ENCODE measurements at places on chromosomes 5 and 9. TPM values are rescaled to one million over a fixed set of nuclear protein-coding genes. Genes with fewer than 3 reads are reported as not detected.

DNA sequence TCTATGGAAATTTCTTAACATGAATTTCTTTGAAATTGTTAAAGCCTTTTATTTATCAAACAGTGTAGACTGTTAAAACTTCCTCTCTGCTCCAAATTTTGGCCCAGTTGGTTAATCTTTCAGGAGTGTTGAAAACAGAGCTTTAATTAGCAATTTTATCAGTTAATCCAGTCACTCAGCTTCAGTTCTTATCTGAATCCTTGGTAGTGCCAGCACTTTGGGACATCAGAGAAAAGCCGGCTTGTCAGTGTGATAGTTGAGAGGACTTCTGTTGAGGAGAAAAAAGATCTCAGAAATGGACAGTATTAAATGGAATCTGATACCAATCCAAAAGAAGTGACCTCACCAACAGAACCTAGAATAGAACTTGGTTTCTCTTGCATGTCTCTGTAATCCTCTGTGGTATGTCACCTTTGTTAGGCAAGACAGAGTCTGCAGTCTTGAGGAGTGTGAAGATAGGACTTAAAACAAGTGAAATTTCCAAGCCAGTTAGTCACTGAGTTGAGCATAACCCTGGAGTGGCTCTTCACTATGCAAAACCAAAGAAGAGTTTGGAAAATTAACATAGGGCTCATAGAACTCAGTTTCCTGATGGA, 251.8 kb downstream of the NNT start:
- no peak overlapping the region for H3K27ac ChIP-seq
- no peaks in the 10 kb centered on the region for H3K36me3 ChIP-seq
- H3K4me1 ChIP-seq: no peaks in the 10 kb centered on the region
- no peak overlapping the region for H3K4me3 ChIP-seq
- DNase-seq: no peak

- H3K4me3 ChIP-seq: no peak overlapping the region
- no peaks in the 10 kb centered on the region for H3K36me3 ChIP-seq
- no peak for DNase-seq
- no peaks in the 10 kb centered on the region for H3K4me1 ChIP-seq
- H3K27me3 ChIP-seq: no peaks in the 10 kb centered on the region
Measured at GRCh38 chr5:133290669-133291240, 238.9 kb downstream of the HSPA4 start.

DNA sequence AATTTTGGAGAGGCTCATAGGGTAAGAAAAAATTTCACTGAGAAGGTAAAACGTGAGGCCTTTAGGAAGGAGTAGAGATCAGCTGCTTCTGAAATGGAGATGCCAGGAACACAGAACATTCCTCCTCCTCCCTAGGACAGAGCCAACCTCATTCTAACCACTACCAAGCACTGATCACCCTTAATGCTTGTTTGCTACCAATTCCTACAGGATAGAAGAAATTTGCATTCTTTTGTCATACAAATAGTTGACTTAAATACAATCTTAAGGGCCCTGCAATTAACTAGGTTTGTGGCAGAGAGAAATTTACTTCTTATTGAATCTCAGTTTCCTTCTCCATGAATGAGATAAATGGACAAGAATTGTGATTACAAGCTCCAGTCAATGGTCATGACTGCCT, 780.2 kb upstream of the WWC1 start:
- no peak overlapping the region for H3K4me3 ChIP-seq
- H3K27me3 ChIP-seq: no peaks in the 10 kb centered on the region
- H3K27ac ChIP-seq: no peak overlapping the region
- no peak for DNase-seq
- no peaks in the 10 kb centered on the region for H3K36me3 ChIP-seq

GRCh38 chr9:109755040-109755439, 25.0 kb upstream of the PALM2AKAP2 start:
- H3K4me3 ChIP-seq: no peak overlapping the region
- H3K27ac ChIP-seq: no peak overlapping the region
- H3K4me1 ChIP-seq: no peaks in the 10 kb centered on the region
- no peaks in the 10 kb centered on the region for H3K36me3 ChIP-seq
- no peak for DNase-seq

DNA sequence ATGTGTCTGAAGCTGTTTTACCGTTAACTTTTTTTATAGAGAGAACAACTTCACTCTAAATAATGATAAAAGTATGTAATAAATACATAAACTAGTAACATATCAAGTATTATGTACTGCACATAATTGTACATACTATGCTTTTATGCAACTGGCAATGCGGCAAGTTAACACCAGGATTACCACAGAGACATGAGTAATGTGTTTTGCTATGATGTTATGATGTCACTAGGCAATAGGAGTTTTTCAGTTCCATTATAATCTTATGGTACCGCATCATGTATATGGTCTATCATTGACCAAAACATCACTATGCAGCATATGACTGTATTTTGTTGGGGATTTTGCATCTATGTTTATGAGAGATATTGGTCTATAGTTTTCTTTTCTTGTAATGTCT, 326.4 kb upstream of the TARS1 start:
- H3K4me1 ChIP-seq: no peaks in the 10 kb centered on the region
- H3K36me3 ChIP-seq: no peaks in the 10 kb centered on the region
- no peak overlapping the region for H3K4me3 ChIP-seq
- no peak overlapping the region for H3K27ac ChIP-seq
- no peak for DNase-seq

DNA sequence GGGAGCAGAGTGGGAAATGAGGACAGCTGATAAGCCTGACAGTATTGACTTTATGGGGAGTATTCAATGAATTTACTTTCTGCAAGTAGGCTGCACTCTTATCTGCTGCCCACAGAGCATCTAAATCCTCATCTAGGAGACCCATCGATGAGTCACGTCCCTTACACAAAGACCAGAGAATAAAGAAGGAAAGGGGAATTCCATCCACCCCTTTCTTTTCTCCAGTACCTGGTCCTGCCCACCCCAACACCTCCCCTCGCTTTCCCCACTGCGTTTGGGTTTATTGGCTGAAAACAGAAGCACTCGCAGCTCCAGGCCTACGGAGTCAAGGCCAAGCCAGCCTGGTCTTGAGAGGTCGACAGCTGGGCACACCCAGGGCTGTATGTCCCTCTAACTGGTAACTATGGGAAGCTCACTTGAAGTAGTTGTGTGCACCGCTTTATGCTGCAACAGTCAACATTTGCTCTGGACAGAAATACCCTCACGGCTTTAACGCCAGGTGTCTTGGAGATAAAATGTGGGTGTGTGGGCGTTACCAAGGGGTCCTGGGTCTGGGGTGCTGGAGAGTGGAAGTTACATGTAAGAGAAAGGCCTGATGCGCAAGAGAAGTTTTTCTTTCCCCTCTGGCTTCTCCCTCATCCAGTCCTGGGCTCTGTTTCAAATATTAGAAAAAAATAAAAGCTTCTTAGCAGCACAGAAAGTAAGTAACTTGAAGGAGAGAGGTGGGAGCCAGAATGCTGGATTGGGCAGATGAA, 14.5 kb upstream of the TAL2 start:
- H3K36me3 ChIP-seq: no peaks in the 10 kb centered on the region
- no peak overlapping the region for H3K4me3 ChIP-seq
- no peak overlapping the region for H3K27ac ChIP-seq
- no peaks in the 10 kb centered on the region for H3K4me1 ChIP-seq
- peaks cover 1% of the 10 kb centered on the region for H3K27me3 ChIP-seq

DNA sequence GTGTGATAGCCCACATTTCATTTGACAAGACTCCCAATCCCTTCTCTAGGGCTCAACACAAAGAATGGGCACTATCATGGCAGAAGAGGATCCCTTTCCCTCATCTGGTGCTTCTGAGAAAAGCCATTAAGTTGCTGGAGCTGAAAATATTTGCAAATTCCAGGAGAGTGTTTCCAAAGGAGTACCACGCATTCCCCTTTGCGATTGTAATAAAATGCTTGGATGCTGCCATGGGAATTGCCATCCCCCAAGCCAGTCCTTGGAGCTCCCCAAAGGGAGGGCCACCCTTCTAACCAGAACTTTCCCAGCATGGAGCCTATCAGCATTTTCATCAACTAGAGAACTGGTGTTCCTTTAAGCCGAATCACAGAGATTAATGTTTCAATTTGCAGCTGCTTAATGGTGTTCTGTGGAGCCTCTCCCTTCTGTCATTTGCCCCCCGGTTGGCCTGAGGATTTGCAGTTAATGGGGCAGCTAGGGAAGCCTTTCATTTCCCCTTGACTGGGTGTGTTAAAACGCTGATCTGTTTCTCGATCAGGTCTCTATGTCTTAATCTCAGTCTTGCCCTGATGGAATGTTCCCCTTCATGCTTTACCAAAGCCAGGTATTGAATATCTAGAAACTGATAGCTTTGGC, 133.0 kb downstream of the ENC1 start:
- peaks cover 11% of the 10 kb centered on the region for H3K27me3 ChIP-seq
- no peak overlapping the region for H3K4me3 ChIP-seq
- no peaks in the 10 kb centered on the region for H3K36me3 ChIP-seq
- no peak for DNase-seq

- peaks cover 9% of the 10 kb centered on the region for H3K27me3 ChIP-seq
- no peak overlapping the region for H3K4me3 ChIP-seq
- H3K4me1 ChIP-seq: peaks cover 2% of the 10 kb centered on the region
- H3K36me3 ChIP-seq: no peaks in the 10 kb centered on the region
- no peak overlapping the region for H3K27ac ChIP-seq
Measured at GRCh38 chr9:36762958-36763357, 190.3 kb downstream of the MELK start.

- DNase-seq: no peak
- no peak overlapping the region for H3K4me3 ChIP-seq
- H3K4me1 ChIP-seq: no peaks in the 10 kb centered on the region
- no peaks in the 10 kb centered on the region for H3K36me3 ChIP-seq
- peaks cover 6% of the 10 kb centered on the region for H3K27me3 ChIP-seq
Measured at GRCh38 chr5:175383350-175383749, 60.6 kb downstream of the DRD1 start.

- peaks cover 20% of the 10 kb centered on the region for H3K4me1 ChIP-seq
- no peak overlapping the region for H3K27ac ChIP-seq
- no peaks in the 10 kb centered on the region for H3K27me3 ChIP-seq
- DNase-seq: no peak
- no peak overlapping the region for H3K4me3 ChIP-seq
Measured at GRCh38 chr5:131245312-131245711, 18.5 kb upstream of the CDC42SE2 start.

GRCh38 chr5:136482206-136482605, 116.9 kb upstream of the TRPC7 start:
- no peaks in the 10 kb centered on the region for H3K4me1 ChIP-seq
- H3K27ac ChIP-seq: no peak overlapping the region
- no peak overlapping the region for H3K4me3 ChIP-seq
- H3K27me3 ChIP-seq: no peaks in the 10 kb centered on the region

- H3K4me3 ChIP-seq: no peak overlapping the region
- H3K4me1 ChIP-seq: no peaks in the 10 kb centered on the region
- H3K36me3 ChIP-seq: no peaks in the 10 kb centered on the region
- DNase-seq: no peak
Measured at GRCh38 chr5:93267736-93268135, 313.3 kb downstream of the NR2F1-AS1 start.

DNA sequence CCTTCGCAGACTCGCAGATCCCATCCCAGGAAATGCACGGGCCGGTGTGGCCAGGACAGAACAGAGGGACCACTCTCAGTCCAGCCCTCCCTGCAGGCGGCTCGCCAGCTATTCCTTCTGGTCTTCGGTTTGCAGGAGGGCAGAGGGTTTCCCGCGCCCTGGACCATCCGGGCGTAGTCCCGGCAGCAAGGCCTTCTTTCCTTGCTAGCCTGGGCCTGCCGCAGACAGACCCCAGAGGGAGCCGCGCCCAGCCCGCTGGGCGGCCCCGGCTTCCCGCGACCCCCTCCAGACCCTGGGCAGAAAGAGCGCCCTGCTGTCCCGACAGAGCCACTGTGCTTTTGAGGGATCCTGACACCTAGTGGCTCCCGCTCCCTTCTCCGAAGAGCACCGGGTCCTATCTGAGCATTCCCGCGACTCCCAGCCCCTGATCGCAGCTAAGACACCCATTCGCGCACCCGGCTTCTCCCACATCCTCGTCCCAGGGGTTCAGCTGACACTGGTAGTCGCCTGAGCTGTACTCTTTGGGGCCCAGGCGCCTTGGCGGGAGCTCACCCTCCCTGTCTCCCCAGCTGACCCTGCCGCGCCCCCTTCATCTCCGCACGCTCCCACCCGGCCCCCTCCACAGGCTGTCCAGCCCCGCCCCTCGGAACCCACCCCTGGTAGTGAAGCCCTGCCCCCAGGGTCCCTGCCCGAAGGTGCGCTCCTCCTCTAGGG, 1.1 kb downstream of the CFAP90 start:
- peak overlapping the region; percentile 61 for H3K4me3 ChIP-seq
- H3K27me3 ChIP-seq: peaks cover 42% of the 10 kb centered on the region
- no peaks in the 10 kb centered on the region for H3K36me3 ChIP-seq
- H3K4me1 ChIP-seq: peaks cover 16% of the 10 kb centered on the region

DNA sequence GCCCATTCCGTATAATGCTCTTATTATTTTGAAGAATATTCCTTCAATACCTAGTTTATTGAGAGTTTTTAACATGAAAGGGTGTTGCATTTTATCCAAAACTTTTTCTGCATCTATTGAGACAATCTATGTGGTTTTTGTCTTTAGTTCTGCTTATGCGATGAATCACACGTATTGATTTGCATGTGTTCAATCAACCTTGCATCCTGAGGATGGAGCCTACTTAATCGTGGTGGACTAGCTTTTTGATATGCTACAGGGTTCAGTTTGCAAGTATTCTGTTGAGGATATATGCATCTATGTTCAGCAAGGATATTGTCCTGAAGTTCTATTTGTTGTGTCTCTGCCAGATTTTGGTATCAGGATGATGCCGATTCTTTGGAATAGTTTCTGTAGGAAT, 1070.3 kb upstream of the CDH18 start:
- no peak for DNase-seq
- no peak overlapping the region for H3K27ac ChIP-seq
- H3K27me3 ChIP-seq: no peaks in the 10 kb centered on the region

DNA sequence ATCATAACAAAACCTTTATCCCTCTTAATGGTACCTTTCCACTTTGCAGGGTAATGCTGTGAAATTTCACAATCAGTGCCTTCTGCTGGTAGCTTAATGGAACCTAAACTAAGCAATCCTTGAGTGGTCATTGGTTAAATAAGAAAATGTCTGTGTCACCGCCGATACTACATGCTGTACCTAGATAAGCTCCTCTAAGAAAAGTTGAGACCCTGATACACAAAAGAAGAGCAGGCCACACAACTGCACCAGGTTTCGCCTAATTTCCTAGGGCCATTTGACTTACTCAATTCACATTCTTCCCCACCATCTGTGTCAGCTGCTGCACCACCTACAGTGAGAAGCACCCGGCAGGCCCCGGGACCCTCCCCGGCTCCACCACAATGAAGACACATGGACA, 9.0 kb upstream of the EDF1 start:
- H3K4me3 ChIP-seq: no peak overlapping the region
- H3K36me3 ChIP-seq: no peaks in the 10 kb centered on the region
- no peaks in the 10 kb centered on the region for H3K27me3 ChIP-seq
- H3K4me1 ChIP-seq: peaks cover under 1% of the 10 kb centered on the region
- no peak overlapping the region for H3K27ac ChIP-seq

The ADGRD2 gene
- not detected for total RNA-seq

The DPH7 gene
- total RNA-seq: 43.2 TPM

The ITK gene
- total RNA-seq: 319 TPM

The NAIP gene
- 7.4 TPM for total RNA-seq

The IFNA10 gene
- total RNA-seq: not detected

The CATSPER3 gene
- total RNA-seq: 0.34 TPM

The NME5 gene
- total RNA-seq: not detected

The SLC6A19 gene
- total RNA-seq: not detected

The PCDHGA2 gene
- 0.11 TPM for total RNA-seq

The SPZ1 gene
- total RNA-seq: not detected
